ENCODE measurements at places on chromosomes 2 and 18. TPM values are rescaled to one million over a fixed set of nuclear protein-coding genes. Genes with fewer than 3 reads are reported as not detected.

DNA sequence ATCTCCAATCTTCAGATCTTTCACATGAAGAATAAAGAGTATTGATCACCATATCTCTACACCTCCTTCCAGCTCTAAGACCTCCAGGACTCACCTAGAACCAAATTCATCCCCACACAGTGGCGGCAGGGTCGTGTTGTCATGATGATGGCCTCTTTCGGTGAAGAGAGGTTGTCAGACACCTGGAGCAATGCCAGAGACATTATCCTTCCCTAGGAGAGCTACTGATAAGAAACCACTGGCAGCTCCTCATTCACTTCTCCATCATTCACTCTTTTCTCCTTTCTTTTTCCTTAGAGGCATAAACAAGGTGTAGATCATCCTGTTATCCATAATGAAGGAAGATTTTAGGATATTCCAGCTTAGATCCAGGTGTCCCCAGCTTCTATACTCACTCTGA, 197.9 kb upstream of the TNP1 start:
- H3K36me3 ChIP-seq: no peaks in the 10 kb centered on the region
- H3K4me3 ChIP-seq: no peak overlapping the region
- H3K27ac ChIP-seq: no peak overlapping the region
- no peaks in the 10 kb centered on the region for H3K27me3 ChIP-seq
- no peak for DNase-seq

- H3K27me3 ChIP-seq: no peaks in the 10 kb centered on the region
- no peak overlapping the region for H3K27ac ChIP-seq
- H3K4me3 ChIP-seq: no peak overlapping the region
Measured at GRCh38 chr2:221420245-221420644, 151.9 kb downstream of the EPHA4 start.

DNA sequence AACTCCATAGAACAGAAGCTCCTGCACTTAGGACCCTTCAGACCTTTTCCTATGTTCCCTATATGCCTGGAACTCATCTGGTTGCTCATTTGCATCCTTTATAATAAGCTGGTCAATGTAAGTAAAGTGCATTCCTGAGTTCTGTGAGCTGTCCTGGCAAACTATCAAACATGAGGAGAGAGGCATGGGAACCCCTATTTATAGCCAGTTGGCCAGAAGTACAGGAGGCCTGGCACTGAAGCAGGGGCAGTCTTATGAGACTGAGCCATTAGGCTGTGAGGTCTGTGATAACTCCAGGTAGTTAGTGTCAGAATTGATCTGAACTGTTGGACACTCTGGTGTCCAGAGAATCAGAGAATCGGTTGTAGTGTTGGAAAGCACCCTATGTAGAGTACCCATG, 88.4 kb downstream of the EHD3 start:
- no peak overlapping the region for H3K4me3 ChIP-seq
- H3K27ac ChIP-seq: no peak overlapping the region
- H3K4me1 ChIP-seq: peaks cover 12% of the 10 kb centered on the region
- H3K27me3 ChIP-seq: no peaks in the 10 kb centered on the region

GRCh38 chr2:41510108-41510507, 537.7 kb upstream of the PKDCC start:
- no peak for DNase-seq
- no peak overlapping the region for H3K27ac ChIP-seq
- no peak overlapping the region for H3K4me3 ChIP-seq
- H3K4me1 ChIP-seq: no peaks in the 10 kb centered on the region
- no peaks in the 10 kb centered on the region for H3K36me3 ChIP-seq

GRCh38 chr18:11149441-11150270, at the start of gene PIEZO2:
Gene PIEZO2, minus strand, starts transcription at chr18:11149569. Its CDS starts 981 bp downstream, at chr18:11148588.
- no peaks in the 10 kb centered on the region for H3K4me1 ChIP-seq
- no peaks in the 10 kb centered on the region for H3K36me3 ChIP-seq
- H3K27me3 ChIP-seq: peaks cover 25% of the 10 kb centered on the region
- peak within 1 kb of the TSS; percentile 46 for H3K4me3 ChIP-seq
- H3K27ac ChIP-seq: no peak within 1 kb of the TSS

DNA sequence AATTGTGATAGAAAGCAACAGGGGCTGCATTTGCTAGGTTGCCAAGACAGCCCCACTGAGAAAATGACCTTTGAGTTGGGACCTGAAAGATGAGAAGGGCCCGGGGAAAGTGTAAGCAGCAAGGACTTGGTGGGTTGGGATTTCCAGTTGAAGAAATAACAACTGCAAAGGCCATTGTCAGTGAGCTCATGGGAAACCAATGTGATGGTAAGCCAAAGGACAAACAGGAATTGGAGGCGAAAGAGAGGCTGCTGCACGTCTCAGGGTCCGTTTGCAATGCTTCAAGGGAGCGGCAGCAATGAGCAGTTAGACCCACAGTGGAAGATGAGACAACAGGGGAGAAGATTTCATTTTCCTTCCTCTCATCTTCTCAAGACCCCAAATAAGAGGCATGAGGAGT, 51.5 kb upstream of the RGPD4 start:
- H3K27ac ChIP-seq: no peak overlapping the region
- no peaks in the 10 kb centered on the region for H3K36me3 ChIP-seq
- DNase-seq: no peak
- no peaks in the 10 kb centered on the region for H3K27me3 ChIP-seq

The SERPINB10 gene
- total RNA-seq: not detected

The HMSD gene
- 0.83 TPM for total RNA-seq

The ST8SIA5 gene
- total RNA-seq: under 0.01 TPM

The TM4SF20 gene
- not detected for total RNA-seq

The LINC00305 gene
- not detected for total RNA-seq

The GRB14 gene
- total RNA-seq: 0.26 TPM

The CRYBA2 gene
- total RNA-seq: not detected
